ENCODE measurements at places on chromosomes 3 and 15.
A peak's percentile ranks its signal among the peaks of the same experiment; 100 is the strongest.

DNA sequence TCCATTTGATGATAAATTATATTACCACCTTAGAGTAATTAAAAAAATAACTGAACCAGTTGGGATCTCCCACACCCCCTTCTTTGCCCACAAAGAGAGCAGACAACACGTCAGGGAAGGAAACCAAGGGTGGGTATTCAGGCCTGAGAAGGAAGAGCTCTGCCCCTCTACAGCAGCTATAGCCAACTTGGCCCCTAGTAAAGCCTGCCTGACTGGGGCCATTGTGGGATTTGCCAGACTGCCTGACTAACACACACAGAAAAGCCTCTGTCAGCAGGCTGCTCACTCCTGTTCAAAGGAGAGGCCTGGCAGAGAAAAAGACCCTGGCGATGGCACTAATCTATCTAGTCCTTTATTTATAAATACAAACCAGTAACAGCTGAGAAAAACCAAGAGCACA, 41.4 kb downstream of the ATP8B4 start:
- no peak for DNase-seq

GRCh38 chr3:41448396-41448795, 249.1 kb downstream of the CTNNB1 start:
- DNase-seq, result no peak

- no peak for DNase-seq
Measured at GRCh38 chr3:98784042-98784441, 20.9 kb downstream of the ST3GAL6 start.

DNA sequence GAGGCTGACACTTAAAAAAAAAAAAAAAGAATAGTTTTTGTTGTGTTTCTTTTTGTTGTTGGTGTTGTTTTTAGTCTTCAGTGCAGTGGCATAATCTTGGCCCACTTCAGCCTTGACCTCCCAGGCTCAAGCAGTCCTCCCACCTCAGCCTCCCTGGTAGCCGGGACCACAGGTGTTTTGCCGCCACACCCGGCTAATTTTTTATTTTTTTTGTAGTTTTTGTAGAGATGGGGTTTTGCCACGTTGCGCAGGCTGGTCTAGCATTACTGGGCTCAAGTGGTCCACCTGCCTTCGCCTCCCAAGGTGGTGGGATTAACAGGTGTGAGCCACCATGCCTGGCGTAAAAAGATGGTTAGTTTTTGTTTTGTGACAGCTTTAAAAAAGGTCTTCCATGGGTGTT, 30.1 kb downstream of the IGF1R start:
- DNase-seq, result no peak

- no peak for DNase-seq
Measured at GRCh38 chr15:31346367-31347066, 19.9 kb downstream of the KLF13 start.

DNA sequence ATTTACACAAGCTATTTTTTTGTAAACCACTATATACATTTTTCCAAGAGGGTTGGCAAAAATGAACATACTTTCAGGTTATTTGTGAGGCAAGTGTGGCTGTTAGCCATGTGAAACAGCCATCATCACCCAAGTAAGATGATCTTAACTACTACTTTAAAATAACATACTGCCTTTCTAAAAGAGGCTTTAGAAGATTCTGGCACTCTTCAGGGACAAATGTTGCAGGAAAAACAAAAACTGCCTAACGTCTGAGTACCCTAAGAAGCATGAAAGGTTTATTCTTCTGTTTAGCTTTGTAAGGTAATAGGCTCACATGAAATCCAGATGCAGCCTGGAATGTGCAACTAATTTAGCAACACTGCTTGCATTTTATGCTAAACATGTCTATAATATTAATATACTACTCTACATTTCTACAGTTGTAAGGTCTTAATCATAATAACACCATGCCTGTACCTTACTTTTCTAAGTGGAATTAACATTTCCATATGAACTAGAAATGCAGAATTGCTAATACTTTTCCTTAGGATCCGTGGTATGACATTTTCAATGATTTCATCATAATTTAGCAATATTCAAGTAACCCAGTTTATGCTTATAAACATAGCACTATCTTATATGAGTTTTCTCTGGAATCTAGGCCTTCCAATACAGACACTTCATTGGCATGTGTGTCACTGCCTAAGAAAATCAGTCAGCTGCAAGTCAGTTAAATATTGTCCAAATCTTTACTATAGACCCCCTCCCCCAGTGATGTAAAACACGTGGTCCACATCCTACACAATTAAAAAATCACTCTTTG, 4.5 kb upstream of the LSAMP start:
- no peak for DNase-seq

GRCh38 chr3:149968216-149968615, 2.5 kb downstream of the PFN2 start:
- peak; percentile 24 for DNase-seq

DNA sequence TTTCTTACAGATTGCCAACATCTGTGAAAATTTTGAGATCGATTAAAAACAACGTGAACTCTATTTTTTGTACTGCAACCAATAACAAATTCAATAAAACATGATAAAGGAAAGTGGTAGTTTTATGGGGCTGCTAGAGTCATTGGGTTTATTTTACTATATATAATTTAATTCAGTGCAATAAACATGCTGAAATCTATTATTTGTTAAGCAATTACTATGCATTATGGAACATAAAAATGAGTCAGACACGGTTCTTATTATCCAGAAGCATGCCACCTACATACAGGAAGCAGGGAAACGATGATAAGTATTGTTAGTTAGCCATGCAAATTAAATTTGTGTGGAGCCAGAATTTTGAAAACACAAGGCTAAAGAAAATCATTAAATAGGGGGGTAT, 27.2 kb downstream of the NPHP3 start:
- no peak for DNase-seq

GRCh38 chr15:44790215-44790614, 53.9 kb downstream of the TRIM69 start:
- no peak for DNase-seq

- DNase-seq, result no peak
Measured at GRCh38 chr15:53658827-53659555, 100.5 kb downstream of the WDR72 start.

- no peak for DNase-seq
Measured at GRCh38 chr3:185926445-185926844, 11.4 kb downstream of the TRA2B start.

DNA sequence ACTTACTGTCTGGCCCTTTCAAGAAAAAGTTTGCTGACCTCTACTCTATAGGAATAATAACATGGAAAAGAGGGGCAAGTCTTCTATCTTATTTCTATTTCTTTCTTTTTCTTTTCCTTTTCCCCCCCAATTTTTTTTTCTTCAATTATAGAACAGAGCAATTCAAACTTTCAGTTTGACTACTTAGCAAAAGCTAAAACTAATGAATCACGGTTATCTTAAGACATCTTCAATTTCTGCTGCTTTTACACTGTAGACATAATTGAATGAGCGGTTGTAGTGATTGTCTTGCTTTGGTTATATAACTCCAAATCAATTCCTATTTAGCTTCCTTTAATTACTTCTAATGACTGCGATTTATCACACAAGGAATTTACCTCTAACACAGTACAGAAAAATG, 74.3 kb upstream of the P2RY1 start:
- DNase-seq, result no peak

DNA sequence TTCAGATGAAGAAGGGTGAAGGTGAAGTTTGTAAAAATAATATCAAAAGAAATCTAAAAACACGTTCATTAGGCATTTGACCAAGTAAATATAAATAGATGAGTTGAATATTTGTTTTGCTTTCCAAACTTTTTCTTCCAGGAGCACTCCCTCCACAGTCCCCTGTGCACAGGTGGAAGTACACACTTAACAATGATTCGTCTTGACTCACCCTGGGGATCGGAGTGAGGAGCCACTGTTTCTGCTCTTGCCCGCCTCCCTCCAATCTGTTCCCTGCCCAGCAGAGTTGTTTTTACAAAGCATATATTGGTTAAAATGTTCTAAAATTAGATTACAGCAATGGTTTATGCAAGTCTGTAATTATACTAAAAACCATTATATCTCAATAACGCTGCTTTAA, 175.1 kb downstream of the PTPRG start:
- no peak for DNase-seq

GRCh38 chr15:27527490-27528067, 556.6 kb downstream of the GABRG3 start:
- DNase-seq, result no peak

GRCh38 chr15:29311696-29312095, 42.1 kb upstream of the NSMCE3 start:
- peak; percentile 39 for DNase-seq

DNA sequence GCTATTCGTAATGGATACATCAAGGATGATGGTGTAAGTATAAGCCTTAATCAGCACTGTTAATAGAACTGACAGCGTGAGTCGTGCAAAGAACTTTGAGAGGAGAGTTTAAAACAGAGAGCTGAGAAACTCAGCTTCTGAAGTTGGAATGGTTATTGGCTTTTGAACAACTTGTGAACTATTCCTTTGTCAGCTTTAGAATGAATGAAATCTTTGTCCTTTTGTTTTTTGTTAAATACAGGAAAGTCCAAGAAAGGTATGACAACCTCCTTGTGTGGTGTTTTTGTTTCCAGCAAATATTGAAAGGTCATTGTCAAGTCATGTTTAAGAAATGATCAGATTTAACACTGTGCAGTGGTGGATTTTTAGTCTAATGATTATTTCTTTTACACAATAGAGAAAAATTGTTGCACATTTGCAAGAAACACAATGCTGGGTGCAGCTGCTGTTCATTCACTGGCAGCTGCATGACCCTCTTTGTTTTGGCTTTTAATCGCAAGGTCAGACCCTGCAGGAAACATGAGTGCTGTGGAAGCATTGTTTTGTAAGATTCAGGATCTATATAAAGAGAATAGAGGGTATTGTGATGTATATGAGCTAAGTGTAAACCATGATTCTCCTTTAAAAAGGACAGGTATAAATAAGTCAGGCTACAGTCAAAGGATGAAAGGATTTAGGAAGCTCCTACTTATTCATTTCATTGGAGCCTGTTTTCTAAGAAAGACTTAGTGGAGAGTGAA, 21.7 kb upstream of the ABHD10 start:
- no peak for DNase-seq

GRCh38 chr15:26564361-26564760, 208.5 kb downstream of the GABRB3 start:
- no peak for DNase-seq

DNA sequence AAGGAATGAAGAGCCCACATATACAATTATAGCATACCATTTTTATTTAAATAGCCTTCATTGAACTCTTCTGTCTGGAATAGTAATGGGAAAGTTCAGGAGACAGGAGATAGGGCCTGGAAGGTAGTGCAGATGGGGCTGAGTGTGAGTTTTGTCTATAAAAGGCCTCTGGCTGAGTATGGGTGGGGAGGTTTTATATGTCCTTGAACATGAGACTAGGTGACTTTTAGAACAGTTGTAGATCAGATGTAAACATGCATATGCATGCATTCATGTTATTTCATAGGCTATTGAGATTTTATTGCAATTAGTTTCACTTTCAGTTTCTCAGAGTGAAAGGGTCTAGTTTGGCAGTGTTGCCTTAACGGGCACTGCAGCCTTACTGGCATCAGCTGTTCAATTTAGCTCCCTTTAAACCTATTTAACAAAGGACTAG, 27.1 kb downstream of the CGGBP1 start:
- peak; percentile 64 for DNase-seq

GRCh38 chr3:133262333-133262732, 137.5 kb upstream of the BFSP2 start:
- DNase-seq, result no peak

DNA sequence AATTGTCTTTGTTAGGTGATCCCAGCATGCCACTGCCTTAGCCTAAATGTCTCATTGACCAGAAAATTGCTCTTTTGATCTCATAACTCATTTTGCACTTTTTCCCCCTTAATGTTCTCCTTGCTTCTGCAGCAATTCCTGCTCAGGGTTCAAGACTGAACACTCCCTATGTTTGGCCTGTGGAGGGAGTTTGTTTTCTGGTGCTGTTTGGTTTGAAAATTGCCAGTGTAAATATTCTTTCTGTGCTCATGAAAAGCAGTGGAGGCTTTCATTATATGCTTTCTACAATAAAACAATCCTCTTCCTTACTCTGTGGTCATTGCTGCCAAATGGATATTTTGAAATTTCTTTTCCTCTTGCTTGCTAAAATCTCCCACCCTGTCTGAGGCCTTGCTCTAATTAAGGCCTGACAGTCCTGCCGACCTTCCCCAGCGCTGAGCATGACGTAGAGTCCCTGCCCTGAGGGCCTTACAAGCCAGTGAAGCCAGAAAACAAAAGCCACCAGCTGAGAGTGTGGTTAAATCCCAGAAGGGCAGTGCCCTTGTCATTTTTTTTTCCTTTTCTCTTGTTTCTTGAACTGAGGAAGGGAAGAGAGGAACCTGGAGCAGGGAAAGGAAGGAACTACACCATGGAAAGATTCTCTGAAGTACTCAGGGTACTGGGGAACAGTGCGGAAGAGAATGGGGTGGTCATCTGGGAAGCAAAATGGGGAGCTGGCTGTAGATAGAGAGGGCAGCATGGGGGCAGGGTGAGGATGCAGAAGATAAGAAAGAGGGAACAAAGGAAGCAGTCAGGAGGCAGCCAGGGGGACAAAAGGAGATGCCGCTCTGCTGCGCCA, 24.8 kb downstream of the ZBTB38 start:
- no peak for DNase-seq

DNA sequence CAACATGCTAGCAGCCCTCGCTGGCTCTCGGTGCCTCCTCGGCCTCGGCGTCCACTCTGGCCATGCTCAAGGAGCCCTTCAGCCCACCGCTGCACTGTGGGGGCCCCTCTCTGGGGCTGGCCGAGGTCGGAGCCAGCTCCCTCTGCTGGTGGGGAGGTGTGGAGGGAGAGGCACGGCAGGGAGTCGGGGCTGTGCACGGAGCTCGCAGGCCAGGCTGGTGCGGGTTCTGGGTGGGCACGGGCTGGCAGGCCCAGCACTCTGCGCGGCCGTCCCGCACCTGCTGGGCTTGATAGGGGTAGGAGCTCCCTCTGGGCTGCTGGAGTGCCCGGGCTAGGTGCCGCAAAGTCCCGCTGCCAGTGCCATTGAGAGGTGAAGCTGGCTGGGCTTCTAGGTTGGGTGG, 251.0 kb downstream of the SQOR start:
- no peak for DNase-seq

GRCh38 chr3:39521456-39521855, 54.0 kb downstream of the MOBP start:
- DNase-seq, result no peak

GRCh38 chr3:51378065-51378464, 7.0 kb upstream of the MANF start:
- DNase-seq, result no peak

DNA sequence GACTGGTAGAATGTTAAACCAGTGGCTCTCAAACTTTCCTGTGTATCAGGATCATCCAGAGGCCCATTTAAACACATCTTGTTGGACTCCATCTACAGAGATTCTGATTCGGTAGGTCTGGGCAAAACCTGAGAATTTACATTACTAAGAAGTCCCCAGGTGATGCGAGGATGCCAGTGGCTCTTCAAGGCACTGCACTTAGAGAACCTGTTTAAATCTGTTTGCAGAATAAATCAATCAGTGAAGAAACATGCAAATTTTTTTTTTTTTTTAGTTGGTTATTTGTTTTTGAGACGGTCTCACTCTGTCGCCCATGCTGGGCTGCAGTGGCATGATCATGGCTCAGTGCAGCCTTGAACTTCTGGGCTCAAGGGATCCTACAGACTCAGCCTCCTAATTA, 117.7 kb upstream of the WNT5A start:
- no peak for DNase-seq

- DNase-seq, result peak; percentile 66
Measured at GRCh38 chr15:96064351-96064756, 266.1 kb upstream of the NR2F2 start.

All from HCEC 1CT (cell line).